ENCODE measurements at places on chromosomes 2 and 18. TPM values are rescaled to one million over a fixed set of nuclear protein-coding genes. Genes with fewer than 3 reads are reported as not detected.

DNA sequence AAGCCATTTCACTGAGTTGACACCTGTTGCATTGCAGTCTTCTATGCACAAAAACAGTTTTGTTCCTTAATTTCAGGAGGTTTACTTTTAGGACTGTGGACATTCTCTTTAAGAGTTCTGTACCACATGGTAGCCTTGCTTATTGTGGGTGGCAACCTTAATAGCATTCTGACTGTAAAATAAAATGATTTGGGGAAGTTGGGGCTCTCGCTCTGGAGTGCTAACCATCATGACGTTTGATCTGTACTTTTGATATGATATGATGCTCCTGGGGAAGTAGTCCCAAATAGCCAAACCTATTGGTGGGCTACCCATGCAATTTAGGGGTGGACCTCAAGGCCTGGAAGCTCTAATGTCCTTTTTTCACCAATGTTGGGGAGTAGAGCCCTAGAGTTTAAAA, 3.4 kb downstream of the CTLA4 start:
- no peaks in the 10 kb centered on the region for H3K27me3 ChIP-seq
- no peak for DNase-seq
- H3K36me3 ChIP-seq, result no peaks in the 10 kb centered on the region

- no peak for DNase-seq
- H3K27me3 ChIP-seq, result no peaks in the 10 kb centered on the region
- no peaks in the 10 kb centered on the region for H3K36me3 ChIP-seq
- H3K27ac ChIP-seq, result peak overlapping the region; percentile 75
Measured at GRCh38 chr2:155727187-155727895, 605.2 kb downstream of the NR4A2 start.

NEB gene
- total RNA-seq, result 2.6 TPM

- no peaks in the 10 kb centered on the region for H3K4me1 ChIP-seq
- no peaks in the 10 kb centered on the region for H3K36me3 ChIP-seq
- no peak overlapping the region for H3K4me3 ChIP-seq
- no peak for DNase-seq
- no peak overlapping the region for H3K27ac ChIP-seq
Measured at GRCh38 chr18:48979944-48980890, 29.5 kb upstream of the SMAD7 start.

DNA sequence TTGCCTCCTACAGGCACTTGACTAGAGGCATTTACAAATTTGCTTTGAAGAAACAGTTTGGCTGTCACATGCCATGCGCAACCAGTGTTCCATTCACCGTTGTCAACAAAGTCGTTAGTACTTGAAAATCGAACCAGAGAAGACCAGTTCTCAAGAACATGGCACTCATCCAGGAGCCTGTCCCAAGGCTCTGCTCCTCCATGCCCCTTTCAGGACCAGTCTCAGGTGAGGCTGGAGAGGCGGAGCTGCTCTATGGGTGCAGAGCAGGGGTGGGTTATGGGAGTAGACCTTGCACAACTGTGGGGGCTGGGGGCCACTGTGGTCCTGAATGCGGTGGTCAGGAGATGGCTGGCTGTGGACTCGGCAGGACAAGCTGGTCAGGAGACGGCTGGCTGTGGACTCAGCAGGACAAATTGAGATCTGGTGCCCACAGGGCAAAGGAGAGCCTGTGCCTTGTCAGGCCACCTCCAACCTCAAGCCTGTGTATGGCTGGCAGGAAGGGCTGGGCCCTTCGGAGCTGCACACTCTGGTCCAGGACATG, 12.3 kb upstream of the ATP9B start:
- no peaks in the 10 kb centered on the region for H3K36me3 ChIP-seq
- no peak overlapping the region for H3K27ac ChIP-seq
- no peak for DNase-seq
- H3K4me1 ChIP-seq, result no peaks in the 10 kb centered on the region
- no peaks in the 10 kb centered on the region for H3K27me3 ChIP-seq

GRCh38 chr2:83817511-83817910, 641.6 kb downstream of the SUCLG1 start:
- H3K27ac ChIP-seq, result no peak overlapping the region
- H3K27me3 ChIP-seq, result no peaks in the 10 kb centered on the region
- H3K4me3 ChIP-seq, result no peak overlapping the region
- H3K36me3 ChIP-seq, result no peaks in the 10 kb centered on the region

GRCh38 chr18:9732031-9732430, 23.9 kb downstream of the RAB31 start:
- H3K4me1 ChIP-seq, result peaks cover 6% of the 10 kb centered on the region
- H3K27ac ChIP-seq, result no peak overlapping the region
- no peak overlapping the region for H3K4me3 ChIP-seq
- no peaks in the 10 kb centered on the region for H3K27me3 ChIP-seq
- no peaks in the 10 kb centered on the region for H3K36me3 ChIP-seq

- H3K4me1 ChIP-seq, result no peaks in the 10 kb centered on the region
- H3K27ac ChIP-seq, result no peak overlapping the region
- no peaks in the 10 kb centered on the region for H3K36me3 ChIP-seq
- DNase-seq, result no peak
- no peaks in the 10 kb centered on the region for H3K27me3 ChIP-seq
Measured at GRCh38 chr2:204842661-204843485, 297.6 kb downstream of the PARD3B start.

DNA sequence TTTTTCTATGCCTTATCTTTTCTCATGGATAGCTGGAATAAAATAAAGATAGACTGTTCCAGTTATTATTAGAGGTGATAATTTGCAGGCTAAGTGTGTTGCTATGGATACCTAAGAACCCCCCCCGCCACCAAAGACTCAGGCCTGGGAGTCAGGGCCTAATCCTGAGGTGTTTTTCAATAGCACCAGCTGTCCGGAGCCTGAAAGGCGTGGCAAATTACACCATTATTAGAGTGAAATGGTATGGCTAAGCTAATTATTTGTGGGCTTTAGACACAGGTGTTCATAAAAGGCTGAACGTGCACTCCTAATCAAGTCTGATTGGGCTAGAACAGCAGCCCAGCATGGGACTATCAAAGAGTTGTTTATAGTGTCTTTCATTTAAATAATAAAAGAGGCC, 293.2 kb upstream of the DCC start:
- H3K4me1 ChIP-seq, result no peaks in the 10 kb centered on the region
- no peak overlapping the region for H3K27ac ChIP-seq
- no peaks in the 10 kb centered on the region for H3K27me3 ChIP-seq
- no peak for DNase-seq
- H3K36me3 ChIP-seq, result no peaks in the 10 kb centered on the region

DNA sequence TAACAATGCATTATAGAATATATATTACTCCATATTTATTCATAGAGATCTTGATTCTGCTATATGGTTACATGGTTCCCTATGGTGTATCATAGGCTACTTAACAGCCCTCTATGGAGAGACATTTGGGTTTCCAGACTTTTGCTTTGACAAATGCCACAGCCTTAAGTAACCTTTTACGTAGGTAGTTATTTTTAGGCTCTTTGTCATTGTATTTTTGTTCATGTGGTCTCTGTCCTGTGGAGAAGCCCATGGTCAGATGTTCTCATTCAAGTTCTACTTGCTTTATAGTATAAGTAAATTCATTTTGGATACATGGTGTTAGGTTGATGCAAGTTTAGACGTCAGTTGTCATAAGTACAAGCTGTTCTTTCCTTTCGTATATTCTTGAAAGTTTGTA, 275.2 kb upstream of the THSD7B start:
- DNase-seq, result no peak
- H3K27ac ChIP-seq, result no peak overlapping the region
- no peaks in the 10 kb centered on the region for H3K27me3 ChIP-seq

ASAP2 gene
- 16.6 TPM for total RNA-seq

DNA sequence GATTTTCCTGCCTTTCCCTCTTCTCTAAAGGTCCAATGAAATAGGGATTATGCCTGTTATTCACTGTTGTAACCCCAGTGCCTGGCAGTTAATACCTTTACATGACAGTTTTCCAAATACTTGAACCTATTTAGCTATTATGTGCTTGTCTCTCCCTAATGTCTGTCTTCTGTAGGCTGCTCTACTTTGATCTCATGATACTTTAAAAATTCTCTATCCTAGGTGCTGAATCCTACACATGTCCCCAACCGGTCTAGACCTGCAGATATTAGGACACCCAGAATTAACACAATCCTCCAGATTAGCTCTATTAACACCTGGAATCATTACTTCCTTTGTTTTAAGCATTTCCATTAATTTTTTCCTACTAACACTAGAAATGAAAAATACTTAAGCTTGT, 7.3 kb downstream of the CEBPZ start:
- H3K4me1 ChIP-seq, result peaks cover 2% of the 10 kb centered on the region
- H3K27me3 ChIP-seq, result no peaks in the 10 kb centered on the region
- no peak overlapping the region for H3K27ac ChIP-seq
- peak overlapping the region; percentile 44 for H3K4me3 ChIP-seq
